H7 (cell line): ENCODE measurements at places on chromosomes 16 and 17. TPM values are rescaled to one million over a fixed set of nuclear protein-coding genes. Genes with fewer than 3 reads are reported as not detected.

DNA sequence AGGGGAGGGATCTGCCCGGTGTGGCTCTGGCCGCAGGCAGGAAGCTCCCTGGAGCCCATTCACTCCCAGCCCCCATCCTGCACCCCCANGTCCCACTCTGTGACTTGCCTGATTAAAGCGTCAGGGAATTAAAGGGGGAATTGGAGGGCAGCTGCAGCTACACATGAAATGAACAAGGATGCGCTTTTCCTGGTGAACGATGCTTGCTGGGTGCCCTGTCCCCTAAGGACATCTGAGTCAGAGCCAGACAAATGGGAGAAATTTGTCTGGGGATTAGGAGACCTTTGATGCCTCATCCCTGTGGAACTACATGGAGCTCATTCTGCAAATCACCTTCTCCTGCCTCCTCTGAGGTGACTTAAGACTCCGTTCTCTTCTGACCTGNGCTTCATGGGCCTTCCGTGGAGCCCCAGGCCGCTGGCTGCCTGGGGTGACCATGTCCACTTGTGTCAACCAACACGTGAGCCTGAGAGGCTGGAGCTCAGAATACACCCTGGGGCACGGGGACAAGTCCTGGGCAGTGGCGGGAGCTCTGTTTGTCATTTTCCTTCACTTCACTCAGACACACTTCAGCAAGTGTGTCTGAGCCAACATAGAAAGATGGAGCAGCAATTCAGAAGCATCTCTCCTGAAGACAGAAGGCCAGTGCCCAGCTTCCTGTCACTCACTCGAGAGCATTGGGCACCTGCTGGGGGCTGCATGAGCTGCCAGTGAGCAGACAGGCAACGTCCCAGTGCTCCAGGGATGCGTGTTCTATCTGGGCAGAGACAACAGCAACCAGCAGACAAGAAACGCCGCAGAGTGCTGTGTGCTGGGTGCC, 54.1 kb downstream of the METRNL start:
- peak; percentile 33 for DNase-seq

DNA sequence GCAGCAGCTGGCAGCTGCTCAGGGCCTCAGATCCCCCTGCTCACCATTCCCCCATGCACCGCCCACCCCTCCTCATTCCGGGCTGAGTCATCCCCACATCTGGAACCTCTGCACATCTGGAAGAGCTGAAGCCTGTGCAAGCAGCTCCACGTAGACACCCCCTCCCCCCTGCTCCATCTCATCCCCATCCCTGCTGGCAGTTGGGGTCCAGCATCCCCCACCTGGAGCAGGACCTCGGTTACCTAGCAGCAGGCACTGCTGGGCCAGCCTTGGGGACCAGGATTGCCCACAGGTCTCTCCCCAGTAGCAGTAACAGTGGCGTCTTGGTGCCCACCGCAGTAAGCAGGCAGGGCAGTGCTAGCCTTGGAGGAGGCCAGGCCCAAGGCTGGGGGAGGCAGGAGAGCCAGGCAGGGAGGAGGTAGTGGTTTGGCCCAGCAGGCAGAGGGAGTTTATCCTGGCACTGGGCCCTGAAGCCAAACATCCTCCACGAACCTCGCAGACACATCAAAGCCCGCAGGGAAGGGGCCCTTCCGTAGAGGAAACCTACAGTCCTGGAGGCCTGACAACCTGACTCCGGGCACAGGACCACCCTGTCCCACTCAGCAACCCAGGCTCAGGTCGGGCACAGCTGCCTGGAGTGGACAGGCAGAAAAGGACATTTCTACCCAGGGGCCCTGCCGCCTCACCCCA, 7.7 kb upstream of the TMEM92 start:
- DNase-seq = peak; percentile 51

DNA sequence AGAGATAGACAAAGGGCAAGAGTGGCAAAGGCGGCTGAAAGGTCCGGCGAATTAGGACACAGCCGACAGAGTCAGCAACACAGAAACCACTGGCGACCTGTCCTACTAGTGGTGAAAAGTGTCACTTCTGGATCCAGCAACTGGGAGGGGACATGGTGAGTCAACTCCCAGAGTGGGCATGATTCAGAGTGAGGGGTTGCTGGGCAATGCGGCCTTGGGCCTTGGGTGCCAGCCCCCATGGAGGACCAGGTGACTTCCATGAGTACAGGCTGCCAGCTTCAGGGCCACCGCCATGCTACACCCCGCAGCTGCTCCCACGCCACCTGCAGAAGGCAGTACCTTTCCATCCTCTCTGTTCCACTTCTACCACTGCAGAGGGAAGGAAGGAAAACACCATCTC, 110.6 kb downstream of the ZFHX3 start:
- DNase-seq = no peak

GRCh38 chr16:74224828-74225612, 71.6 kb upstream of the PSMD7 start:
- DNase-seq = no peak

- DNase-seq = no peak
Observed at GRCh38 chr16:82055728-82056549, 20.9 kb downstream of the HSD17B2 start.

MYH13 gene
- 0.22 TPM in 1 of 2 replicates, not detected in the other for total RNA-seq

PTGES3L gene
- 1.0 and 2.7 TPM in 2 replicates for total RNA-seq
